ENCODE measurements at places on chromosomes 3 and 15.

DNA sequence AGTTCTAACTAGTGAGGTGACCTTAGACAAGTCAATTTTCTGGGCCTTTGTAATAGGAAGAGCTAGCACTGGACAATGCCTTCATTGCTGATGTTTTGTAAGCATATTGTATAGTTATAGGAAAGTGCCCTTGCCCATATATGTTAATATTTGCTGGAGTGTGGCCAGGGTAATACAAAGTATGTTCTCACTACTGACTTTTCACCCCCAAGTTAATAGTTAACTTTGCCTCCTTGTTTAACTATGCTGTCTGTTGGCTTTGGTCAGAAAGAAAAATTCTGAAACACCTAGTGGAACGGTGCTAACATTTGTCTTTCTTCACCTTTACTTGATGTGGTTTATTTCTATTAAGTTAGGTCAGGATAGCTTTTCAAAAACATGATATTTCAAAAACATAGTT, 287.4 kb upstream of the CTNNB1 start:
- no peak for DNase-seq

DNA sequence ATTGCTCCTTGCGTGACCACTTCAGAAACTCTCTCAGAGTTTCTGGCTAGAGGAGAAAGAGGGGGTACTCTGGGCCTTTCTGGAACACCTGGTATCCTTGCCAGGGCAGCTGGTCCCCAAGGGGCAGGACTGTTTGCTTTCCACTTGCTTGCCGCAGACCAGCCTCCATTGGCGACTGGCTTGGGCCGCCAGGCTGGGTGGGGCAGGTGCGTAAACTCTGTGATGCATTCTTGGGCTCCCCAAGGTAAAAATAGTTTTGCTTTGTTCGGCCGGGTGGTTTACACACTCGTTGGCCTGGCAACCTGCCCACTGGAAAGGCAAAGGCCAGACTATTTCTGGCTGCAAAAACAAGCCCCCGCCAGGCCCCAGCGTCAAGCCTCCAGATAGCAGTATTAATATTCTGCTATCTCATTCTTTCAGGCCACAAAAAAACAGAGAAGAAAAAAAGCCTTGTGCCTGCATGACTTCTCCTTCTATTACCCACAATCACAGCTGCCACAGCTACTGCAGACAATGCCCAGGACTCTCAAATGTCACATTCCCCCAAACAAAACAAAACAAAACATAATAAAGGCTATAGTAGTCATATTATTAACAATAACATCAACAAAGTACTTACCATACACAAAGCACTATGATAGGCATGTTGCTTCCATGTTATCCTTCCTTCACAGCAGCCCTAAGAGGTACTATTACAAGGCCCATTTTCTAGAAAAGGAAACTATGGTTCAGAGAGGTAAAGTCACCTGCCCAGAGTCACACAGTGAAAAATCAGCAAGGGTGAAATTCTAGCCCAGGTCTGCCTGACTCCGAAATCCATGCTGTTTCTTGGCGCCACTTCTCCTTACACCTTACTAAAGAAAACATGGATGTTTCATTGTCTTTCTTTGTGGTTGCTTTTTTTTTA, 14.0 kb upstream of the SSUH2 start:
- no peak for DNase-seq

DNA sequence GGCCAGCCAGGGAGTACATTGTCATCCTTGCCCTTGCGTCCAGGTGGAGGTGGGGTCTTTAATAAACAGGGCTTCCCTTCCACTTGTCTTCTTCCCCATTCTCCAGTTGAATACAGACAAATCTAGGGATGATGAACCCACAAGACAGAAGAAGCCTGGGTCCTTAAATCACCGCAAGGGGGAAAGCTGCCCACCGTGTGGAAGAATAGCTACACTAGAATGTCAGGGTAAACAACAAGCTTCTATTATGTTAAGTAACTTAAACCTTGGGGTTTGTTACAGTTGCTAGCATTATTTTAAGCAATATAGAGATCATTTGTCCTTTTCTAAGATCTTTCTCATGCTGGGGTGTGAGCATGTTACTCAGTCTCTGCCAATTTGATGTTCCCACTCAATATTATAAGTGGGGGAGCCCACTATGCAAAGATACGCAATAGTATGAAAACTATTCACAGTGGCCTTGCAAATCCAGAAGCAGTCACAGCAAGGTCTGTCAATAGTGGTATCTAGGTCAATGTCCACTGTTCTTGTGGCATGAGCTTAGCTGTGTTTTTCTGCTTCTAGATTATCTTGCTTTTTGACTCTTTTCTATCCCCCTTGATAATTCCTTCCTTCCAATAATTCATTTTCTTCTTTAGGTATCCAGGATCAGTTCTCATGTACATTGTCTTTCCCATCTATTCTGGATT, 12.0 kb upstream of the PCCB start:
- DNase-seq, result no peak

DNA sequence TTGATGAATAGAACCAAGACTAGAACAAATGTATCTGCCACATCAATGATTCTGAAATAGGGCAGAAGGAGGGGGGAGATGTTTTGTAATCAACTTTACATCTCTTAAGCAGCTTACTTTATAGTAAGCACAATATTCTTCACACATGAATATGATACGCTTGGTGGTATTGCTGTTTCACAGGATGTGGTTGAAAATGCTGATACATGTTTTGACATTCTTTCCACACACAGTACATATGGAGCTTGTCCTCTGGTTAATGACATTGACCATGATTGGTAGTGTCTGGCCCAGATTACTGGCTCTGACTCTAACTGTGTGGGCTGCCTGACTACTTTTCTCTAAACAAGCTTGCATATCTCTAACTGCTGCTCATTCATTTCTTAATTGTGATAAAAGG, 168.9 kb downstream of the KLHL25 start:
- DNase-seq, result no peak

DNA sequence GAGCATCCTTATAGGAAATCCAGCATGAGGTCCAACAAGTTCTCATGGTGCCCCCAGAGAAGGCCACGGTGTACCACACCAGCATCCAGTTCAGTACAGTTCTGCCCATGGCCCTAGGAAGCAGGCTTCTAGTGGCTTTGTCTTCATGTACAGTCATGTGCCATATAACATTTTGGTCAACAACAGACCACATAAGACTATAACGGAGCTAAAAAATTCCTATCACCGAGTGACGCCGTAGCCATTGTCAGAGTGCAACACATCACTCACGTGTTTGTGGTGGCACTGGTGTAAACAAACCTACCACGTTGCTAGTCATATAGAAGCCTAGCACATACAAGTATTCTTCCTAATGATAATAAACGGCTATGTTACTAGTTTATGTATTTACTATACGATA, 209.0 kb downstream of the ARRDC4 start:
- no peak for DNase-seq

GRCh38 chr3:14336749-14337598, 65.4 kb upstream of the SLC6A6 start:
- no peak for DNase-seq

GRCh38 chr15:44918136-44918535, 38.4 kb upstream of the TERB2 start:
- DNase-seq, result no peak

GRCh38 chr15:38696790-38697495, 132.3 kb upstream of the RASGRP1 start:
- no peak for DNase-seq

DNA sequence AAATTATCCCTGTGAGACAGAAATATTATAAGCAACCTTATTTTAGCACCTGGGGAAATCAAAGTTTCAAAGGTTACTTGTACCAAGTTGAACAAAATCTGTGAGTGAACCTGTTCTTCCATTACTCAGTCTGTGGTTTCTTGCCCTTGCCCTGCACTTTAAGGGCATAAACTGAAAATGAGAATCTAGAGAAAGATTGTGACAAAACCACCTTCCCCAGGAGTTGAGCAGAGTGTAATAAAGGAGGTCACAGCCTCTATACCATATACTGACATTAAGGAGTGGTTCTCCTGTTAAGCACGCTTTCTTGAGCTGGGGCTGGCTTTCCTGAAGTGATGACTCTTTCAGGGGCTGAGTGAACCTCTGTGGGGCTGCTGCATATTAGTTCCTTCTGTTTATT, 143.4 kb downstream of the PDCD6IP start:
- DNase-seq, result no peak

DNA sequence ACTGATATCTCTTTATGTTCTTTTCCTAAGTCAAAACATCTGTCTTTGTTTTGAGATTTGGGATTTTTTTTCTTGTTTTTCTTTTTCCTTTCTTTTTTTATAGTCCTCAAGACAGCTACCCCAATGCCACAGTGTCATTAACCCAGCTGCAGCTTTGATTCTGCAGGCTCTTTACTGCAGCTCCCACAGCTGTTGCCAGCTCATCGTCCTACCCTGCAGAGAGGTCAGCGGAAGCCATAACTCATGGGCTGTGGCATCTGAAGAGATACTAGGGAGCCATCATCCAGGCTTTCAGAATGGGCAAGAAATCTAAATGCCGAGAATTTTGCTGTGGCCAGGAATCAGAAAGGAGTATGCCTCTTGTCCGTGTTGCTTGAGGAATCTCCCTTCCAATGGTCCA, 44.3 kb upstream of the SLC24A5 start:
- no peak for DNase-seq

DNA sequence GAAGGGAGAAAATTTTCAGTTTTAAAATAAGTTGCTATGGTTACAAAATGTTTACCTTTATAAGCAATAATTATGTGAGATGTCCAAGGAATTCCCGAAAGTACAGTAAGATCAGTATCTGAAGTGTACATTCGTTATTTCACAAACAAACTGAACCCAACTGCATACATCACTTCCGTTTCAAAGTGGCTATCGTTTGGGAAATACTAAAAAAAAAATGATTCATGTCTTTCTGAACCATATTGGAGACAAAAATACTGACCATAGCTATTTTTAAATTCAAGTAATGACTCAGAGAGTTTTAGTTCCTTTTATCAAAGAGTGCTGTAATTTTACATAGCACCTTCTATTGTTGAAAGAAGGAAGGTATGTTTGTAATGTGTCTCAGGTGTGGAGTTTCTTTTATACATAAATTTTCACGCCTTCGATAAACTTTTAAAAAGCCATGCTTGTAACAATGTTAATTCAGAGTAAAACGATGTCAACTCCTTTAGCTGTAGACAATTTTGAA, 8.0 kb upstream of the ANKRD28 start:
- DNase-seq, result no peak

DNA sequence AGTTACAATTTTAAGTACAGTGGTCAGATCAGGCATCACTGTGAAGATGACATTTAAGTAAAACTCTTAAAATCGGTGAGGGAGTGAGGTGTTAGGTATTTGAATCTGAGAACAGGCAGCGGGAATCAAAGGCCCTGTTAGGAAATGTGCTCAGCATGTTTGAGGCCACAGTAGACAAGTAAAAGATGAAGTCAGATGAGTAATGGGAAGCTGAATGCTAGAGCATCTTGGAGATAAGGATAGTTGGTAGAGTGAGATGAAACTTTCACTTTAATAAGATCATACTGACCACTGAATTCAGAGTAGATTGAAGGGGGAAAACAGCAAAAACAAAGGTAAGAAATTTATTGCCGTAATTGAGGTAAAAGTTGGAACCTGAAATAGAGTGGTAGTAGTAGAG, 61.6 kb downstream of the DCBLD2 start:
- DNase-seq, result no peak

DNA sequence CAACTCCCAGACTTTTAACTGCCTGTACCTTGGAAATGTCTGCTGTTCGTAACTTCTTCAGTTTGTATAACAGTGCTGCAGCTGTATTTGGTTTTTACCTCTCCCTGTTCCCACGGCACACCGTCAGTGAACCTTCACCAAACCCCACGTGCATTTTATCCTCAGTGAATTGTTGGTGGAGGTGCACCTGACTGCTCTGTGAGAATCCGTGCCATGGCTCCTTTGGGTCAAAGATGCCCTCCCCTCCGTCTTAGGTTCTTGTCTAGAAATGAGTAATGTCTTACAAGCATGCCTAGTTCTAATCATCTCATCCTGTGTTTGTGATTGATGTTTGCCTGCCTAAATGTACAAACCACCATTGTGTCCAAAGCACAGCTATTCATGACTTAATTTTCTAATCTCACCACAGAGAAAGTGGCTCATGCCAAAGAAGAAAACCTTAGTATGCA, 28.2 kb downstream of the TPM1 start:
- no peak for DNase-seq

GRCh38 chr3:15623535-15624440, 22.2 kb downstream of the BTD start:
- no peak for DNase-seq

- DNase-seq, result no peak
These were observed 39.1 kb downstream of the GASK1A start for GRCh38 chr3:43018246-43018645.

DNA sequence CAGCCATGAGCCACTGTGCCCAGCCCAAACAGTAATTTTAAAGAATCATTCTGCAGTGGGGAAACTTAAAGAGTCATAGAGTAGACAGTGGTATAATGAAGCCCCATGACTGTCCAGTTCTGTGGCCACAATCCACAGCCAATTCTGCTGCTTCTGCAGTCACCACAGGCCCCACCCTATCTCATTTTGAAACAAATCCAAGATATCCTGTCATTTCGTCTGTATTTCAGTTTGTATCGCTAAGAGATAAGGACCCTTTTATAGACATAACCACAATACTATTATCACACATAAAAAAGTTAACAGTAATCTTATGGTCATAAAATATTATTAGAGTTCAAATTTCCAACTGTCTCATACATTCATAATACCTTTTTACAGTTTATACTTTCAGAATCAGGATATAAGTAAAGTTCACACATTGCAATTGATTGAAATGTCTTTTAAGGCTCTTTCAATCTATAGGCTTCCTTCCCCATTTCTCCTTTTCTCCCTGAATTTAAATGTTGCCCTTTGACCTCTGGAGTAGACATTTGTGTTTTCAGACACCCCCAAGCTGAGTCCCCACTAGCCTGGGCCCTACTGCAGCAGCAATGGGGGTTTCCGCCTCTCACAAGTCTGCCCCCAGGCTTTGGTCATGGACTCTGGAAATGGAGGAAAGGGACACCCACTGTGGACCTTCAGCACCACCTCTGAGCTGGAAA, 4.2 kb upstream of the NUP210 start:
- no peak for DNase-seq

DNA sequence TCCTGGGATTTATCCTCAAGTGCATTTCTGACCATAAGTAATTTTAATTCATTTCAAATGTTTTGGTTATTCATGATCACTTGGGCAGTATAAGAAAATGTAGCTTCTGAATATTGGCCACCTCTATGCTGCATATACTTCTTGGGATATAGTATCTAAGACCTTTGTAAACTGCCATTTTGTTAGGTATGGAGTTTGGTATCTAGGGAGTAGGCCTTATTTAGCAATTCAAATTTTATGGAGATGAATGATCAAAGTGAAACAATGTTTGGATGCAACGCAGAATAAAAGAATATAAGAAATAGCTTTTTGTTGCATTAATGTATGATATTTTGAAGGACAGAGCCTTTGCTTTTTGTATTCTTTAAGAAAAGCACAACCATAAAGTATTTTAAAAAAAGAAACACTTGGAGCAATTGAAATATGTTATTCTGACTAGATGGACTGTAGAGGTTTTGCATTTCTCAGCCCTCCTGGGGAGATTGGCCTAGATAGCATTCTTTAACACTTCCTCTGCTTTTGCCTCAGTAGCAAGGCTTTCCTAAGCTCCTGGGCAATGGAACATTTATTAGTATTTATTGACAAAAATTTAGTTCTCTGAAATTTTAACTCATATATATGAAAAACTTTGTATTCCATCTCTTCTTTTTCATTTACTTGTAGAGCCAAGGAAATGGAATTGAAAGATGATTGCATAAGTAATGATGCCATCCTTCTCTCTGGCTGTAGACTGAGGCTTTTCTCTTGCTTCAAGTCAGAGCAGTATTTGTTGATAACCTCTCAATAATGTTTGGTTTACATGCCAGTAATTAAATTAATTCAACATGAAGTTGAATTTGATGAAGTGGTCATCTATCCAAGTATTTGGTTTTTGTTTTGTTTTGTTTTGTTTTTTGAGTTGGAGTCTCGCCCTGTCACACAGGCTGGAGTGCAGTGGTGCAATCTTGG, 61.8 kb upstream of the UTS2B start:
- DNase-seq, result no peak

Measured in stimulated activated CD8-positive, alpha-beta memory T cell treated with anti-CD3 and anti-CD28 coated beads, Interleukin-4, amount 100 ng/mL, for 24 hours (primary cell).